Brain microvascular endothelial cell (primary cell): ENCODE measurements at places on chromosomes 11 and 22.

DNA sequence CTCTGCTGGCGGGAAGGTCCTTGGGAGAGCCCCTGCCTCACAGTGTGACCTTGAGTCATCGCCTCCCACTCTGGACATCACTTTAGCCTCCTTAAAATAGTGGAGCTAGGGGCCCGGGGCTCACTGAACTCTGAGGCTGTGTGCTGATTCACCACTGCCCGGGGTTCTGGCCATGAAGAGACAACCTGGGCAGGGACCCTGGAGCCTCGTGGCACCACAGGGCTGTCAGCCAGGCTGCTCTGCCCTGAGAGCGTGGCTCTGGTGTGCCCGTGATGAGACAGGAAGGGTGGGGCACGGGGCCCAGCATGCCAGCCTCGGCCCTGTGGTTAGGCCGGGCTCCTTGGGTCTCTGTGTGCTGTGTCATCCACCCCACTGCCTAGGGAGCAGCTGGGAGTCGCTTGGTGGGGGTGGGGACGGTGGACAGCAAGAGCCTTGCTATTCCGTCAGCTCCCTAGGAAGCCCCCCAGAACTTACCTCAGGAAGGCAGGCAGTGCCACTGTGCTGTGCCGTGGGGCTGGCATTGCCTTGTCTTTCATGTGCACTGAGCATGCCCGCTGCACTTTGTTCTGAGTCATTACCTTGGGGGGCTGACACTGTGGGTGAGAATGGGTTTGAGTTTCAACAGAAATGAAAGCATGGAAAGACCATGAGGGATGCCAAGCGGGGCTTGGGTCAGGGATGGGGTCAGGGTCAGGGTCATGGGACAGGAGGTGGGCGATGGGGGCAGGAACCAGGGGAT lies 31.7 kb downstream of the TPCN2 start:
- DNase-seq = peak; percentile 29

GRCh38 chr11:15145151-15145550 lies 30.4 kb downstream of the INSC start:
- no peak for DNase-seq

- no peak for DNase-seq
Measured at GRCh38 chr11:117613521-117613920, 183.5 kb downstream of the DSCAML1 start.

GRCh38 chr11:76824980-76825725 lies 35.6 kb upstream of the ACER3 start:
- DNase-seq = no peak

DNA sequence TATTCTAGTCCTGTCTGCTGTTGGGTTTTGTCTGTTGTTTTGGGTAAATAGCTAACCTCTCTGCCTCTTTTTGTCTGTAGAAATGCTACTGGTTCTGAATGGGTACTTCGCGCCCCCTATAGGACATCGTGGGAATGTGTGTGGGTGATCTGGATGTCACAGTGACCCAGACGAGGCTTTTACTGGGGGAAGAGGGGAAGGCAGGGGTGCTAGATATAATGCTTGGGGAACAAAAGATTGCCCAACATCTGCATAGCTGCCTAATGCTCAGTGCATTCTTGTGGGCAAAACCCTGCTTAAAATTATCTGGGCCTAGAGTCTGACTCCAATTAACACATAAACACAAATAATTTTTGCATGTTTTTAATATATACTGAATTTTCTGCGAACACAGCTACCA lies 57.7 kb downstream of the BMAL1 start:
- DNase-seq = peak; percentile 82

- no peak for DNase-seq
Measured at GRCh38 chr11:7599209-7599608, 74.1 kb downstream of the CYB5R2 start.

DNA sequence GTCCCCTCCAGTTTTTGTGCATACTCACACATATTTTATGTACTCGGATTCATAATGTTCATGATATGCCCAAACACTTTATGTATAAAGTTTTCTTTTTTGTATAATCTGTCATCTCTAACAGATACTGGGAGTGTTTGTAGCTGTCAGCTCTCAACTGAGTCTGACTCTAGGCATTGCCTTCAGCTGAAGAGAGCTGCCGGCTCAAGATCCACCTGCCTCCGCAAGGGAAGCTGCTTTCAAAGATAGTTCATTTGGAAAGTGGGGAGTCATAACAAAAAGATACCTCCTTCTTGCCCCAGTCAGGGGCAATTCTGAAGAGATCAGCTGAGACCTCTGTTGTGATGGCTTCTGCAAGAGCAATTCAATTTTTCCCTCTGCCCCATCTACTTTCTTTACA lies 58.9 kb downstream of the GUCY1A2 start:
- DNase-seq = no peak

DNA sequence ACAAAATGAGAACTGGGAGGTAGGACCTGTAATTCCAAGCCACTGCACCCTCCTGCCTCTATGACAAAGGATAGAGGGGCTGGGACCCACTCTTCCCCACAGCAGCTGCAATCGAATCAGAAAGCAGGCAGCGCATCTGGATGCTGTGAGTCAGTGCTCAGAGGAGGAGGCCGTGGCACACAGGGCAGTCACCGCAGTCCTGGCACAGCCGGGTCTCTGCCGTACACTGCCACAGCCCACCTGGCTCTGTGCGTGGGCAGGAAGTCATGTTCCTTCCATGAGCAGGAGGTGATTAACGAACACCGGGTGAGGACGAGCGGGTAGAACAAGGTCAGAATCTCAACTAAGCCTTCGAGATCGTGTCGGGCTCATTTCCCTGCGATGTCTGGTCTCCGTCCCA lies 30.2 kb upstream of the PPFIA1 start:
- no peak for DNase-seq

GRCh38 chr11:131609921-131610320 lies 239.5 kb downstream of the NTM start:
- no peak for DNase-seq

DNA sequence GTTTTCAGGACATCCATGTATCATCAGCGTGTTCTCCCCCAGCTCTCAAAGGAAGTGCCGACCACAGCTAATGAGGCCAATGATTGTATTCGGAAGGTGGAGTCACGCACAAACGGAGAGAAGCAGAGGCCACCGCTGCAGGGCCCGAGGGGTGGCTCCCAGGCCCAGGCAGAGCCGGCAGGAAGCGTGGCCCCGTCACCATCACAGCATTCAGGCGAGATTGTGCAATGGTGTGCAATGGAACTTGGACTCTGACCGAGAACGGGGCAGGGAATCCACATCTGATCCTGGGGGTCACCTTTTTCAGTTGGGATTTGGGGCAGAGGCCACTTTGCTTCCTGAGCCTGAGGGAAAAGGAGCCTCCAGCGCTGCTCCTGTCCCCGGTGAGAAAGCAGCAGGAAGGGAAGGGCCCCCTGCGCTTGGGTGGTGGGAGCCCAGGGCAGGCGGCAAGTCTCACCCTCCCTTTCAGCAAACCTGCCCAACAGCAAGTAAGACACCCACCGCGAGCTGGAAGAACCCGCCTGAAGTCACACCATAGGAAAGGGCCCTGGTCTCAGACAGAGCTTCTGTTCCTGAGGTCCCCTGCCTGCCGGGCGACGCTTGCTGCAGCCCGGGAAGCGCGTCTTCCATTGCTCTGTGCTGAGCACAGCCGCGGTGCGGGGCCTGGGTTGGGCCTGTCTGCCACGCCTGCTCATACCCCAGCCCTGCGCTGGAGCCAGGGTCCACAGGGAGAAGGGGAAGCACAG lies 1430.7 kb downstream of the BRD1 start:
- no peak for DNase-seq

DNA sequence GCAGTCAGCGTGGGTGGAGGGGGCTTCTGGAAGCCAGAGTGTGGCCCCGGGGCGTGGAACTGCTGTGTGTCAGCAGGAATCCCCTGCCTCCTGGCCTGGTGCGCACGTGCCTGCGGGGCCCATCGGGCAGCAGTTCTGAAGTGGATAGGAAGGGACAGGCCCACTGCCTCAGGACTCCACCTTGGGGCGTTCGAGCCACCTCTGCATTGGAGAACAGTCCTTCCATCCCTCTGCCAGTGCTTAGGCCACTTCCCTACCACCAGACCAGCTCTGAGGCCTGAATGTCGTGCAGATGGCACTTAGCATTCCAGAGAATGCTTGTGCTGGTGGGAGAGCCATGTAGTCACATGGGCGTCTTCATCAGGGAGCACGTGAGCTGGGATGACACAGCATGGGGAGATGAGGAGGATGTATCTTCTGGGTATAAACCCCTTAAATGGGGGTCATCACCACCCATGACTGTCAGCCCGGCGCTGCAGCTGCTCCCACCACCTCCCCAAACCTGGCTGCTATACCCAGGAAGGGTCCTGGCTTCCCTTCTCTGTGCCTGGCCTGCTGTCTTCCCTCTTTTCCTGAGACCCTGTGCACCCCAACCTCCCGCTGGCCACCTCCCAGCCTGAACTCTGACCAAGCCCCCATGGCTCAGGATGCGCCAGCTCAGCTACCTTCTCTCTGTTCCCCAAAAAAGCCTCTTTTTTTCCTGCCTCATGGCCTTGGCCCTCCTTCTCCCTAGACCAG lies 9.7 kb downstream of the INCENP start:
- no peak for DNase-seq

DNA sequence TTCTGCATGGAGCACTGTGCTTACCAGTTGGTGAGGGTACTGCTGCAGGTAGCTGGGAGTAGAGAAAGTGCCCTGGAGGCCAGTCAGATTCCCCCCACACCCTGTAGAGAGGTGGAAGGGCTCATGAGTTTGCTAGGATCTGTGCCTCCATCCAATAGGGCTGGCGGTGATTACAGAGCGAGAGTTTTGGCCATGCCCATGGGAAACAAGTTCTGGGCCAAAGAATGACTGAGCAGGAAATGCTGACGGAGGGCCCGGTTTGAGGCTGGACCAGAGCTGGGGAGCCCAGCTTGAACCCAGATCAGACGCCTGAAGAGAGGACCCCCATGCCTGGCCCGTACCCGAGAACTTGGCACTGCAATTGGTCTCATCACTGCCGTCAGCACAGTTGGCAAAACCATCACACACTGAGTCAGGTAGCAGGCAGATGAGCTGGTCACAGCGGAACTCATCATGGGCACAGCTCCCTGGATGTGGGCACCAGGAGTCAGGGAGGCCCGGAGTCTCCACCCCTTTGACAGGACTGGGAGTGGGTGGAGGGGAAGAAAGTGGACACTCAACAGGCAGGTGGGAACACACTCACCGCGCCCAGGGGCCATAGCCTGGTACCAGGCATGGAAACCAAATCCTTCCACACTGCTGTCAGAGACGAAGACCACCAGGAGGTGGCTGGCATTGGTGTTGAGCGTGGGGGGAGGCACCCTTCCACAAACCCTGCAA lies 2.1 kb downstream of the MFRP start:
- DNase-seq = no peak

- DNase-seq = peak; percentile 42
Measured at GRCh38 chr11:90204832-90205646, 17.8 kb downstream of the CHORDC1 start.

DNA sequence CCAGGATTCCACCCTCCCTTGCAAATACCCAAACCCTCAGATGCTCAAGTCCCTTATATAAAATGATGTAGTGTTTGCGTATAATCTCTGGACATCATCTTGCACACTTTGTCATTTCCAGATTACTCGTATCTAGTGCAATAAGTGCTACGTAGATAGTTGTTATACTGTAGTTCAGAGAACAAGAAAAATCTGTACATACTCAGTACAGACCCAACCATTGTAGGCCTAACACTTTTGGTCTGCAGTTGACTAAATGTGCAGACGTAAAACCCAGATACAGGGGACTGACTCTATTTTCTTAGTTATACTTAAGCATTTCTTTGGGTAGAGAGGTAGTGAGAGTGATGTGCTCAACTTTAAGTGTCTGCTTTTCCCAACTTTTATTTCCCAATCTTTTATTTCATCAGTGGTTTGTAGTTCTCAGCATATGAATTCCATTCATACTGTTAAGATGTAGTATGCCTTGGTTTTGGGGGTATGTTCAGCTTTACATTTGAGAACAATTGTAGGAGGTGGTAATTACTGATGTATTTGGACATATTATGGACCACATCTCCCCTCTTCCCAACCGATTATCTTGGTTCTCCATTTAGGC lies 43.9 kb downstream of the DDX6 start:
- no peak for DNase-seq

DNA sequence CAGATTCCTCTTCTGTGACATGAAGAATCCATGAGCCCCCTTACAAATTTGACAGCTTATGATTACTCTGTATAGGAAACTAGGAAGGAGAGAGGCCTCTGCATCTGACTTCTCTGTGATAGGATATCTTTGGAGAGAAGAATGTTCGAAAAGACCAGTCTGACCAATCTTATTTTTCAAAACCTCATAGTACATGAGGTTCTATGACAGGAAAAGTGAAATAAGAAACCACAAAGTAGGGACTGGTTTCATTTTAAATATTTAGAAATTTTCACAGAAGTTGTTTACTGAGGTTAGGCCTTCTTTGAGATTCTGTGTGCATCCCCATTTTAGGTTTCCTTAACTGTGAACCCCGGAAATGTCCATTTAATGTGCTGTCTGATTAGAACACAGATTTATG lies 2.1 kb upstream of the OR4X1 start:
- no peak for DNase-seq

DNA sequence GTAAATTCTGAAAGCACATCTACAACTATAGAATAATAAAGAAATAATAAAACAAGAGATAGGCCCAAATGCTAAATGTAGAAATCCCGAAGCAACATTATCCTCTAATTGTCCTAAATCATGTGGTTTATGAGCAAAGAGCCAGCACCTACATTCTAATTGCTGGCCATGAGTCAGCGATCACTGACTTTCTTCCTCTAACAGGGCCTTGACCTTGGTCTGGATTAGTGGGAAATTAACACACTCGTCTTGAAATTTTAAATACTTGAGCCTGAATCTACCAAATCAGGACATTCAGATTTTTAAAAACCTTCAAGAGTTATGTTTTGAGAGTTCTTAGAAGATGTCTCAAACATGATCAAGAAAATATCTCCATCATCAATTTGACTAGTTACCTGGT lies 727.6 kb downstream of the METTL15 start:
- DNase-seq = peak; percentile 38

DNA sequence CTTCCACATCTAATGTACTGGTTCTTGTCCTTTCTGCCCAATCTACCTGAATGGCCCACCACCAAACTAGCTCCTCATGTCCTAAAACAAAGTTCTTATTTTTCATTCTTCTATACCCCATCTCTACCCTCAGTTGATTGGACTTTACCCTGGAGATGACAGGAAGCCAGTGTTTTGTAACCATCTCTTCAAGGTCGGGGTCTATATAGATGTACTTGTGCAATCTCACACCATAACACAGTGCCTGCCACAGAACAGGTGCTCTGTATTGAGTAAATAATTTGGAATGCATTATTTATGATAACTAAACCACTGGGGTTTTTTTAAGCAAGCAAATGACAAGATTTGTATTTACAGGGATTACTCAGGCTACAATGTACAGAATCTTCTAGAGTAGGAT lies 76.7 kb upstream of the FAM181B start:
- no peak for DNase-seq

- no peak for DNase-seq
Measured at GRCh38 chr11:124098141-124098540, 17.1 kb upstream of the VWA5A start.
